ENCODE measurements at places on chromosomes 11 and 22.

- no peak for DNase-seq
These were observed 9.1 kb downstream of the CPT1A start for GRCh38 chr11:68832476-68833181.

DNA sequence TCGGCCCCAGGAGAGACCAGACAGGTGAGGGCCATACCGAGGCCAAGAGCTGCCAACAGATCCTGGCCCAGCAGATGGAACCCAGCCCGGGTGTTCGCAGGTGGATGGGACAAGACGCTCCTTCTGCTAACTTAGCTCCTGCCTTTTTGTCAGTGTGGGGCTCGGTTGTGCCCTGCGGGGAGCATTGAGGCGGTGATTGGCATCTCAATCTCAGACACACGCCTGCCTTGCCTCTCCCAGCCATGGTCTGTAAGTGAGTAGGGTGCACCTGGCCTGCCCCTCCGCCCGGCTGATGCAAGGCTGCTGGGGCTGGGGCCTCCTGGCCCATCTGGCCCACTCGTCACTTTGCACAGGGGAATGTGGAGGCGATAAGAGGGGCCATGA lies 350.1 kb downstream of the TBC1D22A start:
- no peak for DNase-seq

DNA sequence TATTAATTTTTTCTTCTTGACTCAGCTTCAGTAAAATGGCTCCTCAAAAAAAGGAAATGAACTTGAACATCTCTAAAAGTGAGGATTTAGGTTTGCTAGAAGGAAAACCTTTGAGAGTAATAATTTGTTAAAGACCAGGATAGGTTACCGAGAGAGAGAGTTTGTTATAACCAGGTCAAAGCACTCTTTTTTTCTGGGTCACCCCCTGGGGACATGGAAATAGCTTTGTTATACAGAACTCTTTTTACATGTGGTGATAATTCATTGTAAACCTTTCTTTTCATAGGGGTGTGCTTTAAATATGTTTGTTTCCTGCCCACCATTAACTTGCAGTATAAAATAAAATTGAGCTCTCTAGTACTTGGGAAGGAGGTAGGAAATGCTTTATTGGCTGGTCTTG lies 47.7 kb downstream of the DNAJC24 start:
- DNase-seq, result no peak

- DNase-seq, result no peak
These were observed 8.9 kb downstream of the RELT start for GRCh38 chr11:73384872-73385689.

DNA sequence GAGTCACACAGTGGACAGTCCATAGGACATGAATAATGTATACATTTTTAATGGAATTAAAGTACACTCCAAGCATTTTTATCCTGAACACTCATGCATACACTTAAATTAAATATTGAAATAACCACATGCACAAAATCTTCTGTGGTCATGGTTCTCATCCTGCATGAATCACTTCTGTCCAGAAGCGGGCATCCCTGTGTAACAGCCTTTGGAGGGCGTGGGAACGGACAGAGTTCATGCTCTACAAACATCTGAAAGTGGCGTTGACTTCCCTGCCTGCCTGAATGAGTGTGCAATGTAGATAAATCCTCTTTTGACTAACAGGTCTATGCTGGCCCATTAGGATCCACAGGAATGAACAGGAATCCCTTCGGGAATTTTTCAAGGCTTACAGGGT lies 780.2 kb downstream of the BRD1 start:
- DNase-seq, result no peak

DNA sequence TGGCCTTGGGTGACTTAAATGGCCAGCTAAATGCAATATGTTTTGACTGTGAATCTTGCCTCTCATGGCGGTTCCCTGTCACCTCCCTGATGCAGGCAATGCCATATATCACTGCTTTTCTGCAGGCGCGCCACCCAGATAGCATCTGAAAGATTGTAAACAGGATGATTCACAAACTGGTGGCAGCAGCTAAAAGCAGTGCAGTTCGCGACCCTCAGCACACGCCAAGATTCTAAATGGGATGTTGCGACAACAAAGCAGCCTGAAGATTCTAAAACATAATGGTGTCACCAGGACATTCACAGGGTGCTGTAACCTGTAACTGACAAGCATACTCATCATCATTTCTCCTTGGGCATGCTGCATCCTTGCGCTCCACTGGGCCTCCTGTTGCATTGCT lies 440.4 kb upstream of the CADM1 start:
- no peak for DNase-seq

DNA sequence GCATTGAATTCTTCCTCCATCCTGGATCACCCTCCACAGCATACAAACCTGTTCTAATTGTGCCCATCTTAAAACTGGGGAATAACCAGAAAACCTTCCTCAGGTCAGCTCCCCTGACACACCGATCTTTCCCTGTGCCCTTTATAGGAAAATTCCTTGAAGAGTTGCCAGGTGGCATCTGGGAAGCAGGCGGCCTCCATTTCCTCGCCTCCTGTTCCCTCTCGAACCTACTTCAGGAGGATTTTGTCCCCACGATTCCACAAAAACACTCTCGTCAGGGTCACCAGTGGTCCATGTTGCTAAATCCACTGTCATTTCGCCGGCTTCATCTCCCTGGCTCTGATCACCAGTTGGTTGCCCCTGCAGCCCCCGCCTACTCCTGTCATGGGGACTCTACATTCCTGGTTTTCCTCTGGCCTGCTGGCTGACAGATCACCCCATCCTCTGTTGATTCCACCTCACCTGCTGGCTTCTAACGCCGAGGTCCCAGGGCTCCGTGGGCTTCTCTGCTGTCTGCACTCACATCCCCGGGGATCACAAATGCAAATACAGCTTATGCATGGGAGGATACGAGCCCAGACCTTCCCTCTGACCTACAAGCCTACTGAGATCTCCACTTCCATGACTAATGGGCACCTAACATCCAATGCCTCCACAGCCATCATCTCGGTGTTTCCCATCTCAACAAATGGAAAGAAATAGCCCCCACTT lies 92.5 kb upstream of the PRDM11 start:
- no peak for DNase-seq

DNA sequence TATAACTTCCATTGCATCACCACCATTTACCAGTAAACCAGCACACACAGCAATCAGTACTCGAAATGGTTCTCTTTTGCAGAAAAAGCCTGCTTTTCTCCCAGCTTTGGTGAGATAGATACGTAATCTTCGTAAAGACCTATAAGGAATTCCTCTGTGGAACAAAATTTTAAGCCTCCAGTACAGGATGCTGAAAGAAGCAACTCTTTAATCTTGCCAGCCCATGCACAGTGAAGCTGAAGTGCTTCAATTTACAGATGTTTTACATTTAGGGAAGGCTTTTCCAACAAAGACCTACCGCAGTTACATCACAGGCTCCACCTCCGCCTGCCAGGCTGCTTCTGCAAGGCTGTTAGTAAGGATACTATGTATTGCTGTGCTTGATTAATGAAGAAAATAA lies 1.9 kb downstream of the ELMOD1 start:
- DNase-seq, result no peak

Data from amniotic stem cell (primary cell).